GM04504 (cell line): ENCODE measurements at places on chromosomes 4 and X.

GRCh38 chr4:153013202-153013977 lies 77.3 kb downstream of the FHDC1 start:
- no peak for DNase-seq

DNA sequence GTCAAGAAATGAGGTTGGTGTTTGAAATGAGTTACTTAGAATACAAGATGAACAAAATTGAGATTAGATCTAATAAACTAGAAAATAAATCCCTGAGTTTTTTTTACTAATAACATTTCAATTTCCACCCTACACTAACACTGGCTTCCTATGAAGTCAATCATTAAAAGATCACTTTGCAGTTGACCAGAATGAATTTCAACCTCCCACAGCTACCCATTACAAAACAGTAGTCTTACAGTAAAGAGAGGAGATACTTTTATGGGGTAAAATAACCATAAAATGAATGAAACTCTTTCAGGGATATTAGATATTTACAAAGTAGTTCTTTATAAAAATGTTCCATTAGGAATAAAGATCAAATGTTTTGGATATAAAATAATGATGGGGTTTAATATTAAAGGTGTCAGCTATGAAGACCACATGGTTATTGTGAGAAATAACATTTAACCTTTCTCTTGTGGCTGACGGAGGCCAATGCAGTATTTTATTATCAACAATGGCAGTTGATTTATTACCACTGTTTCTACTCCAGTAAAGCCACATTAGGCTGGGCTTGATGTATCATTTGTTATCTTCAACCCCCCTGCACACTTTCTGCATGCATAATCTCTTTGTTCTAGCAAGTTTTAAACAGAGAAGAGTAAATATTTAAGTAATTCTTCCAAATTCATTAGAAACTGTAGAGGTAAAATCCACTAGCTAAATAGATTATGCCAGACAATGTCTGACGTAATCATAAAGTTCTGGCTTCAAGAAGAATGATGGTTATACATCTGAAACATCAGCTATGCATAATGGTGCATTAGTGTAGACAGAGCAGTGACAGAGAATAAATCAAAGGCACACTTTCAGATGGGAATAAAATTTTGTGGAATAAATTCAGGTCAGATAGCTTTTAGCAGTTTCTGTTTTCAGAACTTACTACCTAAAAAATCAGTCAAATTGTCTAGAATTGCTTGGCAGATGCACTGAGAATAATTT lies 516.6 kb downstream of the PCDH18 start:
- DNase-seq = no peak

DNA sequence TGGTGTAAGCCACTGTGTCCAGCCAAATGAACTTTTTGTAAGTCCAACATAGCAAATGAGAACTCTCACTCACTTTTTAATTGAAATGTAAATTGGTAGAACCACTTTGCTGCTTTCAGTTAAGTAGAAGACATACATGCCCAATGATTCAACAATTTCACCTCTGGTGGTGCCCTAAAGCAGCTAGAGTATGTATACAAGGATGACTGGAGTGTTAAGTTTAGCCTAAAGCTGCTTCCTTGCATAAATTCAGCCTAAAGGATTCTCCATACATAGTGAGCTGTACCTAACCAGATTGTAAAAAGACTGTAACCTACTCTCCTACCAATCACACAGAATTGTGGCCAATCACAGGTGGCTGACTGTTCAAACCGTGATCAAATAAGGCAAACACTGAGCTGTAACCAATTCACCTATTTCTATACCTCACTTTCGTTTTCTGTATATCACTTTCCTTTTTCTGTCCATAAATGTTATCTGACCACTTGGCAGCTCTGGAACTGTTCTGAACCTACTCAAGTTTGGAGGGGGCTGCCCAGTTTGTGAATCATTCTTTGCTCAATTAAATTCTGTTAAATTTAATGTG lies 39.9 kb downstream of the PDS5A start:
- DNase-seq = no peak

GRCh38 chr4:141807103-141807891 lies 170.9 kb downstream of the IL15 start:
- no peak for DNase-seq

DNA sequence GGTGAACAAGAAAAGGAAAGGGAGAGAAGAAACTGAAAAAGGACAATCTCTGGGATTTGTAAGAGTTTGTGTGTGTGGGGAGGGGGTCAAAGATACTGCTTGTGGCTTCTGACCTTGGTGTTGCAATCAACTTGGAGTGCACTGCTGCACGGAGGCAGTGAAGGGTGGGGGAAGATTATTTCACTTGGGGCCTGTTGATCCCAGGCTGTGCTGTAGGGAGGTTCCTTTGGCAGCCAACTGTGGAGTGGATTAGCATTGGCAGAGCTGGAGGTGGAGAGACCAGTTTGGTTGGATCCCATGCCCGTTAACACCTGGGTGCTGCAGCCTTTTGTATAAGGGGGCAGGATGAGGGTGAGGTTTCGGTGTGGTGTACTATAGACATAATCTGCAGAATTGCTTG lies 38.2 kb downstream of the AFF1 start:
- no peak for DNase-seq

DNA sequence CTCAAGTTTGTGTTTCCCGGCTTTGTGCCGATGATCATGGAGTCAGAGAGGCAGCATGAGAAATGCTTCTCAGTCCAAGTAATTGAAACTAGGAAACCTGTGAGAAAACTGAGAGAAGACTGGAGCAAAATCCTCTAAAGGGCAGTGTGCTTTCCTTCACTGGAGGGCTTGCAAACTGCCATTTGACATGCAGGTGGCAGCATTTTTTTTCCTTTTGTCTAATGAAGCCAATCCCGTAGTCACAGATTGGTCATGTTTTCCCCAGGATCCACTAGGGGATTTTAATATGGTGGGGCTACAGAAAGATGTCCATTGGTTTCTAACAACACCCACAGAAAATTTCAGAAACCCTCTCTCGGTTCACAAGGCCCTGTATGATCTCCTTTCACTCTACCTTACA lies 117.4 kb upstream of the NUDT10 start:
- DNase-seq = no peak
